ENCODE measurements at places on chromosomes 6 and 20.

DNA sequence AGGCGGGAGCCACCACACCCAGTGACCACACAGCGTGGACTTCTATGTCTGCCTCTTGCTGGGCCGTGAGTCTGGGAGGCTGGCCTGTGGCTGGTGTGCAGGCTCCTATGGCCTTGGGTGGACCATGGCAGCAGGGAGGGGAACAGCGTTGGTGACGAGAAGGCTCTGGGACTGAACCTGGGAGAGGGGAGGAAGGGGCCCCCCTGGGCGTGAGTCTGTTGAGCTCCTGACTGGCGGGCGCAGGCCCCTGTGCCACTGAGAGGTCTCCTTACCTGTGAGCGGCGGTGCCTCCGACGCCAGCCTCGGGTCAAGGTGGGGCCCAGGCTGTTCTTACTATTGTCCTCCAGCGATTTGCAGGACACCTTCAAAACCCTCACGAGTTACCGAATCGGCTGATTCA is 12.8 kb upstream of the HELZ2 start:
- DNase-seq, result no peak

- DNase-seq, result peak; percentile 85
These were observed 19.2 kb downstream of the MCUR1 start for GRCh38 chr6:13795041-13795750.

GRCh38 chr6:6418421-6418820 is 98.0 kb upstream of the F13A1 start:
- no peak for DNase-seq

- no peak for DNase-seq
These were observed at the start of gene TIAM2 for GRCh38 chr6:154995254-154996015. Gene TIAM2 (plus strand): TSS chr6:154995315. CDS start chr6:155129224, 133,909 bp downstream.

- DNase-seq, result no peak
These were observed 129.8 kb downstream of the SASH1 start for GRCh38 chr6:148472171-148473105.

- DNase-seq, result no peak
These were observed 30.3 kb downstream of the ELOVL5 start for GRCh38 chr6:53318429-53318828.

DNA sequence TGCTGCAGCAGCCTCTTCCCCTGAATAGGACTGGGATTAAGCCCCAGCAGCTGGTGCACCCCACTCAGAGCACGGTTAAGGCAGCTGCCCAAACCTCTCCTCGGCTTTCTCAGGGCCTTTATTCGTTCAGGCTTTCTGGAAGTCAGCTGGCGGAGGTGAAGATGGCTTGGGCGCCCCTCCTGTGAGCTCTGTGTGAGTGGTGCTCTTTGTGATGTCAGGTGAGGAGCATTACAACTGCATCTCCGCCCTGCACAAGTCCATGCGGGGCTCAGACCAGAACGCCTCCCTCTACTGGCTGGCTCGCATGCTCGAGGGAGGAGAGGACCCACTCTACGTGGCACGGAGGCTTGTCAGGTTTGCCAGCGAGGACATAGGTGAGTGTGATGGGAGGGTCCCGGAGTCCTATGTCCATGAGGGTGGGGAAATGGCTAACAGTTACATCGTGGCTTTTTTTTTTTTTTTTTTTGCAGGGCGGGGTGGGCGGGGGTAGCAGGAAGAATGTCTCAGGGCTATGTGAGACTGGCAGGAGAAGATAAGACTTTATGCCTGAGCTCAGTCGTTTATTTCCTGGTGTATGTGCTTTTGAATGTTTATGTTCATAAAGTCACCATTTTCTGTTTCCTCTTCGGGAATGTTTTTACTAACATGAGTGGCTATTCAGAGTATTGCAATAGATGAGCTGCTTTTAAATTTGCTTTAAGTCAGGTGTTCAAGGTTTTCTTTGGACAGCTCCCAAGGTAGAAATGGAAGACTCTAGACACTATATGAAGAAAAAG is 18.2 kb downstream of the WRNIP1 start:
- no peak for DNase-seq

DNA sequence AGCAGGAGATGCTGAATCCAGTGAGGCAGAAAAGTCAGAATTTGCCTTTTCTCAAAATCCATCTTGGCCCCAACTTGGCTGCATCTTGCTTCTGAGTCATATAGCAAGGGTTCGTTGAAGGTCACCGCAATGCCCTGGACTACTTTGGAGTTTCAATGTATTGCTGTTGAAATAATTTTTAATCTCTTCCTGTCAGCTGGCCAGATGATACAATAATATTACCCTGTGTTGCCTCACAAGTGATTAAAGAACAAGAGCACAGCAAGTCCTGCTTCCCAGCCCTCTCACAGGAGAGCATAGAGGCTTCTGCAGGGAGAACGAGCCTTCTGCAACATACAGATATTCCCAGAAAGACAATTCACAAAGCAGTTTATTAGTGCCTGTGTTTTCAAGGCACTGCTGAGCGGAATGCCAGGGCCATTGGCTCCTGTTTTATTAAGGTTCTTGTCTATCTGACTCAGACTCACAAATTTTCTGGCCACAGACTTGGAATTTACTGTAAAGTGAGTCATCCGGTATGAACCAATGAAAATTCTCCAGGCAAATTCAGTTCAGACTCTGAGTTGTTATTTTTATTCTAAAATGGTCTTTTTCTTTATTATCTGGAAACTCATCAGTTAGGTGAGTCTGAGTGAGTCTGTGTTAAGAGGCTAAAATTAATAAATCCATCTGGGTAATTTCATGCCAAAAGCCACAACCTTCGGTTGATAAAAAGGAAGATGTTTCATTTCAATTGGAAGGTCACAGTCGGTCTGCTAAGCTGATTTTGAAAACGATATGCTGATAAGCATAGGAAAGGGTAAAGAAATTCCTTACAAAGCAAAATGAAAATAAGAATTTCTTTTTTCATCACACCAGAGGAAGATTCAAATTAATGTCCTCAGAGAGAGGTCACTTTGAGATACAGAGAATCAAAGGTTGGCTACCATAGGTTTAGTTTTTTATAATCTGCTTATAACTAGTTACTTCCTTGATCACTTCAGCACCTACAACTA is 289.4 kb upstream of the STXBP5 start:
- DNase-seq, result no peak

GRCh38 chr20:46771195-46771588 is 61.7 kb downstream of the SLC2A10 start:
- DNase-seq, result no peak

DNA sequence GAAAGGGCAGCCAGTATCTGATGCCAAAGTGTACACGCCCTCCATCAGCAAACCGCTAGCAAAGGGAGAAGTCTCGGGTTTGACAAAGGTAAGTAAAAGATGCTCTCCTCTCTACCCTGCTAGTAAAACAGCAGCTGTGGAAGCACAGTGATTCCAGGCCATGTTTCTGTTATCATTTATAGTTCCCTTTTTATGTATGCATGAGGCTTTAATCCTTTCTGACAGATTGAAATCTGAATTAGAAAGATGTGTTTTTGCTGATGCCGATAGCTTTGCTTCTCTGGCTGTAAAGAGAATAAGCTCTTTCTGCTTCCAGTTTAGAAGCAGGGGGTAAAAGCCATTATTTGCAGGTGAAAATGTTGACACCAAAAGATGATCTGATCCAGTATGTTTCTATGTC is 392.4 kb upstream of the SOX4 start:
- no peak for DNase-seq

DNA sequence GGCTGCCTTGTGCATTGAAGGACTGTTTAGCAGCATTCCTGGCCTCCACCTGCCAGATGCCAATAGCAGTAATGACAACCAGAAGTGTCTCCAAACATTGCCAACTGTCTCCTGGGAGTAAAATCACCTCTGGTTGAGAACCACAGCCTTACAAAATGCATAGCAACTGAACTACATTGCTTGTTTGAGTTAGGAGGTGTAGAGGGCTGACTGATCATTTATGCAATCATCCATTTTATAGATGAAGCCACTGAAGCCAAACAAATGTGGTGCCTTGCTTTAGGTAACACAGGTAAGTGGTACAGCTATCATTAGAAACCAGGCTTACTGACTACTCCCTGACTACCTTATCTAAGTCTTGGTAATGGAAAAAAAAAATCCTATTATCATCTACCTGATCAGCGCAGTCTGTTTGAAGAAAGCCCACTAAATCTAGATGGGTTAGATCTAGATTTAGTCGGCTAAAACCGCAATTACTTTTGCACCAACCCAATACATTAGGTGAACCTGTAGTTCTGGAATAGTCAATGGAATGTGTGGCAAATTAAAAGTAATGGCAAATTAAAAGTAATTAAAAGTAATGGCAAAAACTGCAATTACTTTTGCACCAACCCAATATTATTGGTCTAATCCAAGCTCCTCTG is 47.7 kb upstream of the F13A1 start:
- no peak for DNase-seq

GRCh38 chr6:79536954-79537747 is at the start of gene LCA5:
Gene LCA5 (minus strand): TSS chr6:79537430. CDS start chr6:79518894, 18,536 bp downstream.
- DNase-seq, result peak; percentile 65

- no peak for DNase-seq
These were observed 147.8 kb downstream of the CD83 start for GRCh38 chr6:14265049-14266021.

Data from stimulated activated CD4-positive, alpha-beta T cell treated with anti-CD3 and anti-CD28 coated beads, TNF-alpha, amount 100 ng/mL, for 24 hours (primary cell).